ENCODE measurements at places on chromosomes 3 and 15. TPM values are rescaled to one million over a fixed set of nuclear protein-coding genes. Genes with fewer than 3 reads are reported as not detected.
A peak's percentile ranks its signal among the peaks of the same experiment; 100 is the strongest.

- no peak for DNase-seq
Measured at GRCh38 chr3:21847005-21847404, 96.0 kb upstream of the ZNF385D start.

- DNase-seq = no peak
Measured at GRCh38 chr3:141082064-141082463, 30.9 kb downstream of the SPSB4 start.

- DNase-seq = no peak
Measured at GRCh38 chr3:116256843-116257485, 188.3 kb downstream of the LSAMP start.

DNA sequence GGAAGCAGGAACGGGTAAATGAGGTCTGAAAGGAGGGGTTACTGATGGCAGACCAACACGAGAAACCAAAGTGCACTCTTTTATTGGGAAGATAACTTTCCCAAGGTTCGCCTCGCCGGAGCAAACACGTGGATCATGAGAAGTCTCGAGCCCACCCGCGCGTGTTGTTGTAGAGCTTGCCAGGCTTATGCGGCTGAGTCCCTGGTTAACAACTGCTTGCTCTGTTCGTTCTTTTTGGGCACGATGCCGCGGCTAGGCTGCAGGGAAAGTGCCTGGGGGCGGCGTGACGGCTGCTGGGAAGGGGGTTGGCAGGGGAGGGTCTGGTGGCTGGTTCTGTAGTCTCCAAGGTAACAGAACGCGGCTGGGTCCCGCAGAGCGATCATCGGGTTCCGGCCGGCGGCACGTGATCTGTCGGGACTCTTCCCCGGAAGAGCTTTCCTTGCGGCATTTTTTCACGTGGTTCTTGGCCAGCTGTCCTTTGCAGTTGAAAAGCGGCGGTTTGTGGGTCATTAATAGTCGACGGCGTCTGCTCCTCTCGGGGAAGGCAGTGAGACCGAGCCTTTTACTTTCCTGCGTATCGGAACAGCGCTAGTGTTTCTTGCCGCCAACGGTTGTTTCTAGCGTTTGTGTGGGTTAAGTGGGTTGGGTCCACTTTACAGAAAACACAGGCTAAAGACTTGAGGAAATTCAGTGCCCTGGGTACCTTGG, 1.5 kb downstream of the MGA start:
- DNase-seq = peak; percentile 77

DNA sequence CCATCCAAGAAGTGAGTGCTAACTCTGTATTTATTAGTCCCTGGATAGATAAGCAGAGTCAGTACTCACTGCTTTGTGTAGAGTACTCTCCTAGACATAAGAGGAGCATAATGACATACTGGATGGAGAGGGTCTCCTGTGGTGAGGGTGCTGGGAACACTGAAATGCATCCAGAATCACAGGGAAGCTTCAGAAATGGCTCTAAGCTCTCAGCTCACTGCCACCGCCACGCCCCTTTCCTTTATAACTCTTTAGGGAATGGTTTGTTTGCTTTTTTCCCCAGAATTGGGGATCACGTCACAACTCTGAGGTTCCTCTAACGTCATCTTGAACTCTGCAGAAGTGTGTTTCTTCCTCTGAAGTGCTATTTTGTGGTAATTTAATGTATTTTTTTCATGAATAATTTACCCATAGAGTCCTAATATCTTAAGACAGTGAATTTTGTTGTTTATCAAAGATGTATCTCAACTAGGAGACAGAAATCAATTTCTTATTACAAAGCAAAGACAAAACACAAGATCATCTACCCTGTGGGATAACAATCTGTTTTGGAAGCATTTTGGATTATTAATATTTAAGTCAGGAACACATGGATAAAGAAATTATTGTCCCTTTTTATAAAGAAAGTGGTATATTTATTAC, 154.6 kb downstream of the PTPRG start:
- no peak for DNase-seq

GRCh38 chr3:134822090-134822489, 27.0 kb downstream of the EPHB1 start:
- DNase-seq = no peak

DNA sequence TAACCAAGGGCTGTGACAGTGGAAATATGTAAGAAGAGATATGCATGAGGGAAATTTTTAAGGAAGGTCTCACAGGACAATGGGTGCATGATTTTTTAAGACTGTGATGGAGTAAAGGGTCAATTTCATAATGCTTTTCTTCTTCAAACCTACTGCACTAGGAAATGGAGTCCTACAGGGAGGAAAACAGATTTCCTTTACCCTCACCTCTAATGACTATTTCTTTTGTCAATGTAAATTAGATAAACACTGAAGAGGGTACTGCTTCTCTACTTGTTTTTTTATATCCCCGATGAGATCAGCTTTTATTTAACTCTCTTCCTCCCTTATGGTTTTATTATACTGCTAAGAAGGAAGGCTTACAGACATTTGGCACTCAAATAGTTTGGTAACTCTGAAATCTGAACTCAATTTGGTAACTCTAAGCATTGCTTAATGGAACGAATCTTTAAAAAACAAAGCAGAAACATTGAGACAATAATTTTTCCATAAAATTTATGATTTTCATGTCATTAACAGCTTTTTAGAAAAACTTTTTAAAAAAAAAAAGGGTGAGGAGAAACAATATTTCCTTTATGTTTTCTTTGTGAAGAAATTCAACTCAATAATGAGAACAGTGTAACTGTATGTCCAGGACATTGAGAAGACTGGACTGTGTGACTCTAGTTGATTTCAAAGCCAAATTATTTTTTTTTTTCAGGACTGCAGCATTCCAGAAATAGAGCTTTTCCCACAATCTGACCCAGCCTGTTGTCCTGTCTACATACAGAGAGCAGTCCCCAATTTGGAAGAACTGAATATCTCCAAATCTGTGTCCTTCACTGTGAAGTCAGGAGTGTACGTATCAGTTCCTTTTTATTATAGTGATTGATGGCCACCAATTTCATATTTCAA, 64.4 kb downstream of the CRYBG3 start:
- DNase-seq = no peak

DNA sequence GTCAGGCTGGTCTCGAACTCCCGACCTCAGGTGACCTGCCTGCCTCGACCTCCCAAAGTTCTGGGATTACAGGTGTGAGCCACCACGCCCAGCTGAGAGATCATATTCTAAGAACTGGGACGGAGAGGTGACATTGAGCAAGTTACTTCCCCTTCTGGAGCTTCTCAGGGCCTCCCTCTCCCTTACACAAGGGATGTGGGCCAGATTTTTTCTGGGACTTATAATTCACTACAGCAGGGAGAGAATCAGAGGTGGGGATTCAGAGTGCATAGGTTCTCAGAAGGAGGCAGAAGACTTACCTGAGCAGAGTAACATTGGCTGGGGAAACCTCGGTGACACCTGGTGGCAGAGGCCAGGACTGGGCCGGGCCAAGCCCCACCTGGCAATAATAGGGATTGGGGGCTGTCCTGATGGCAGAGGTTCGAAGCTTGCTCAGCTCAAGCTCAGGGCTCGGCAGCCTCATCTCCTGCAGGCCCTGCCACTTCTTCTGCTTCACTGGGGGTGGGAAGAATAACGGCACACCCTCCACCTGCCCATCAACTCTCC, 6.8 kb downstream of the LTK start:
- DNase-seq = no peak

DNA sequence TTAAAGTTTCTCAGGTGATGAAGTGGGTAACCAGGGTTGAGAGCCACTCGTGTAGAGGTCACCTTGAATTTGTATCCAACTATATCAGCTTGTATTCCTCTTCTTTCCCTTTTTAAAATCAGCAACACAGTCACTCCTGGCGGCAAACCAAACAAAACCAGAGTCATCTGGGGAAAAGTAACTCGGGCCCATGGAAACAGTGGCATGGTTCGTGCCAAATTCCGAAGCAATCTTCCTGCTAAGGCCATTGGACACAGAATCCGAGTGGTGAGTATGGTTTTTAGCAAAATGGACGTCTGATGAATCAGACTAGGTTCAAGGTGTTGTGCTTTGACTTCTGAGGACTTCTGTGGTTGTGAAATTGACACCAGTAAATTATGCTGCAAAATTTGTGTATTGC, 3.9 kb downstream of the RPL35A start:
- peak; percentile 70 for DNase-seq

DNA sequence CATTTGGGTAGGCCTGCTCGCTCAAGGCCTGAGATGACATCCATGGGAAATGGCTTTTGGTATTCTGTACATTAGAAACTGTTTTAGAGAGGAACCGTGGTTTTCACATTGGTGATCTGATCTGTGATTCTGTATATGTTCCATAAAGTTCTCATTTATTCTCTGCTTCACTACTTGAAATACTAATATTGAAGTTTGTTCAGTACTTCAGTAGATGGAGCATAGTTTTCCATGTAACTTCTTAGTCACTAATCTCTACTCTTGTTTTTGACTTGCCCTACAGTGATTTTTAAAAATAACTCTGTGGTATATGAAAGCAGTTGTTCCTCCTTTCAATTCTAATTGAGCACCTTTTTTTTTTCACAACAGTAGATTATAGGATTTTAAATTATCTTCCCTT, 66.5 kb downstream of the MBNL1 start:
- no peak for DNase-seq

DNA sequence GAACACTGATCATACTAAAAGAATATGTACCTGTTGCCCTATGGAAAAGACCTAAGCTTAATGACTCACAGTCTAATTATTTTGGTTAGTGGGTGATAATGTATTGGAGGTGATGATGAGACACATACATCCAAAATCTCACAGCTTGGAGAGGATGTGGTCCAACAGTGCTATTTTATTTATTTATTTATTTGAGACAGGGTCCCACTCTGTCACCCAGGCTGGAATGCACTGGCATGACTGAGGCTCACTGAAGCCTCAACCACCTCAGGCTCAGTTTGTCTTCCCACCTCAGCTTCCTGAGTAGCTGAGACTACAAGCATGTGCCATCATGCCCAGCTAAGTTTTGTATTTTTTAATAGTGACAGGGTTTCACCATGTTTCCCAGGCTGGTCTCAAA, 35.0 kb downstream of the LPP start:
- no peak for DNase-seq

DNA sequence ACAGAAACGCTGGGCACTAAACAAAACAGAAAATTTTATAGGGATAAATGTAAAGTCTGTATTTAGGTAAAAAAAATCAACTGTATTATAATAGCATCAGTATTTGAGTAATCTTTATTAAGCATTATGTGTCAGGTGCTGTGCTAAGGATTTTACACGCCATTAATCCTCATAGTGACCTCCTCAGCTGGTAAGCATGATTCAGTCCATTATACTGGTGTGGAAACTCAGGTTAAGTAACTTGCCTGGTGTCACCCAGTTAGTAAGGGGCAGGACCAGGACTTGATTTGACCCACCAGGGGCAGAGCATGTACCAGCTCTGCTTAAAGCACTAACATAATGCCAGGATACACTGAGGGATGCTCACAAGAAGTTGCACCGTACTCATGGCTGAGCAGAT, 4.8 kb downstream of the MYO5C start:
- DNase-seq = no peak

DNA sequence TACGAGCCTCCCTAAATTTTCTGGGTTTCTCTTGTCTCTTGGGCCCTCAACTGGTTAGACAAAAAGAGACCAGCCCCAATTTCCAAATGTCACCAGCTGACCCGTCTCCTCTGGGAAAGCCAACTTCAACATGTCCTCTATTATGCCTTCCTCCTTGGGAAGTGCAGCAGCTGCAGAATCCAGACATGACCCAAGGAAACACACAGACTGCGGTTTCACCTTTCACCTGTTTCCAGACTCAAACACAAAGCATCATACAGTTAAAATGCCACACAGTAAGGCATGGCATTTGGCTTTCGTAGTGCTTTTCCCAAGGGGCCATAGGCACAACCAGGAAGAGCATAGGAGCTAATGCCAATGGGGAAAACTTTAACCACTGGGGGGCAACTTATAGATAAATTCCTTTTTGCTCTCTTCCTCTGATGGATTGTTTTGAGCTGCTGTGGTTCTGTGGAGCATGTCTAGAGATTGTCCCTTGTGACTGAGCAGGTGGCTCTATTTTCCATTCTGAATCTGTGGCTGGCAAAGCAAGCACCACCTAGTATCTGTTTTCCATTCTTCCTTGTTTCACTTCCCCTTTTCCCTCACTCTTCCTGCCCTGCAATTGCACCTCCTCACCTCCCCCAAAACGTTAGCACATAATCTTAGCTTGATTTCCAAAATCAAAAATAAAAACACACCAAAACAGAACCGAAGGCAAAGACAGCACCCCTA, 49.3 kb downstream of the HHLA2 start:
- no peak for DNase-seq

GRCh38 chr15:83658430-83659416, 4.8 kb downstream of the ADAMTSL3 start:
- DNase-seq = peak; percentile 63

DNA sequence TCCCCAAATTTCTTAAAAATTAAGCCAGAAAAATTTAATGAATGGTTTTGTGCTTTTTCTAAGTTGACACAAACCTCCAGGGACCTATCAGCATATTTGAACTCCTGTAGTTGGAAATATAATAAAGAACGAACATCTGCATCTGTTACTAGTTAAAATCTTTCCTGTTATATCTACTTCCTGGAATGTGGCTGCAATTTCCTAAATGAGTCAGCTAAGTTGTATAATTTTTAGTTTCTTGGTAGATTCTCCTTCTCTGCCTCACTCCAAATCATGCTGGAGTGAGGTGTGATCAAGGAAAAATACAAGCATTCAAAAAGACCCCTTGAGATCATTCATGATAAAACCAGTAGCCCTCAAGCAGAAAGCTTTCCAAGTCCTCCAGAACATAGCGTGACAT, 106.2 kb upstream of the MCTP2 start:
- no peak for DNase-seq

GRCh38 chr3:170804078-170804477, 65.9 kb downstream of the RPL22L1 start:
- no peak for DNase-seq

DNA sequence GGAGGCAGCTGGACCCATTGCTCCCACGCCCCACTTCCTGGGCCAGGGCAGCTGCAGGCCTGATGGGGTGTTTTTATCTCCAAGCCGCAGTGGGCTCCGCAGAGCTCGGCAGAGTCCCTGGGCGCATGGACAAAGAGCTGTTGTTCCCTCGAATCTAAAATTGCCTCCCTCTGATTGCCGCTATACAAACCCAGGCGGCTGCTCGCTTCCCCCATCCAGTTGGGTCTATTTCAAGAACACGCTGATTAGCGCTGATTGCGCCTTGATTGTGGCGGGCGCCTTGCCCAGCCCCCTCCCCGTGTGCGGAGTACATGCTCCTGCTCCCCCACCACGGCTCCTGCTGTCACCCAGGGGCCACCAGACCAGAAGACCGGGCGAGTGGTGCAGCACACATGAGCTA, 43.4 kb upstream of the SLC6A1 start:
- DNase-seq = no peak

- no peak for DNase-seq
Measured at GRCh38 chr3:62700357-62700756, 174.9 kb downstream of the CADPS start.

- DNase-seq = no peak
Measured at GRCh38 chr3:38347421-38348200, 1.0 kb downstream of the XYLB start.

- no peak for DNase-seq
Measured at GRCh38 chr3:22907161-22907780, 295.9 kb upstream of the UBE2E2 start.

ALDH1A3 gene
- total RNA-seq = 7.3 TPM

NCEH1 gene
- 41.2 TPM for total RNA-seq

NPHP3 gene
- total RNA-seq = 7.6 TPM

DCLK3 gene
- 0.48 TPM for total RNA-seq

UBXN7 gene
- total RNA-seq = 10.3 TPM

LSAMP gene
- total RNA-seq = 21.5 TPM

TRPM1 gene
- total RNA-seq = not detected

PLSCR4 gene
- total RNA-seq = 13.4 TPM

PAK6 gene
- total RNA-seq = 8.0 TPM

BFSP2 gene
- total RNA-seq = not detected

GPR176 gene
- total RNA-seq = 4.3 TPM

GPR27 gene
- 5.9 TPM for total RNA-seq
